ENCODE measurements at places on chromosomes 2 and 18.

- peak; percentile 62 for DNase-seq
Measured at GRCh38 chr2:110804915-110805314, 72.5 kb downstream of the ACOXL start.

DNA sequence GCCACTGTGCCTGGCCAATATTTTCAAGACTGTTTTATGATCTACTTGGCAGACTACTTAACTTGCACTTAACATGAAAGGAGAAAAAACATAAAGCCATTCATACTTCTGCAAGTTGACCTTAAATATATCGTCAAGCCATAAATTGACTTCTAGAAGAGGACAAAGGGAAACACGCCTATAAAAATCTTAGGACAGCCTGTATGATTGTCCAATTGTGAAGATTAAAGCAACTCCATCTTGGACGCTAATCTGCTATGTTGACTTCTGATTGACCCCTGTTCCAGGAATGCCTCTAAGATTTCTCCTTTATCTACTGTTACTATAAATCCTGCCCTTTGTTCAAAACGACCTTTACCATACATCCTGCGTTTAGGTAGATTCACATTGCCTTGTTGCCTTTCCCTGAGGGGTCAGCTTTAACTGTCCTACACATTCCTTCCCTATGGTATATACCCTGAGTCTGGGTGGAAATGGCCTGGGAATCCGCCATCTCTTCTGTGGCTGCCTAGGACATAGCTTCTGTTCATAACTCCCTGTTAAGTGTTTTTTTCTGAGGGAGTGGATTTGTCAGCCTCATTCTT lies 40.2 kb upstream of the SLC35F5 start:
- DNase-seq, result no peak

- no peak for DNase-seq
Measured at GRCh38 chr2:220315098-220315823, 687.8 kb downstream of the SLC4A3 start.

- DNase-seq, result no peak
Measured at GRCh38 chr2:119175517-119175916, 17.0 kb upstream of the C1QL2 start.

DNA sequence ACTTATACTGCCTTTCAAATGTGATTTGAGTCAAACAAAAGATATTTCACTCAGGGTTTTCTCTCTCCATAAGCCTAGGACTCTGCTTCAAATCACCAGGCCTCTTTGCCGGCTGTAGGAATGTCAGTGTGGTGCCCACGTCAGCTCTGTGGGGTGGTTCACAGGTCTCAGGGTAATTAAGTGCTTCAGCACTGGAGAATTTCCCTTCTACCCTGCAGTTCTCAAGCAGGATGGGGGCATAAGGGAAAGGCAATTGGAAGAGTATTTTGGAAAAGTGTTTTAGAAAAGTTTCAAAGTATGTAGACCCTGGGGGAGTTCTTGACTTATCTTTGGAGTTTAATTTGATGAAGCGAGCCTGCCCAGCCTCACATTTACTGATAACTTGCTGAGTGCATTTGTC lies 9.6 kb downstream of the CNGA3 start:
- no peak for DNase-seq

DNA sequence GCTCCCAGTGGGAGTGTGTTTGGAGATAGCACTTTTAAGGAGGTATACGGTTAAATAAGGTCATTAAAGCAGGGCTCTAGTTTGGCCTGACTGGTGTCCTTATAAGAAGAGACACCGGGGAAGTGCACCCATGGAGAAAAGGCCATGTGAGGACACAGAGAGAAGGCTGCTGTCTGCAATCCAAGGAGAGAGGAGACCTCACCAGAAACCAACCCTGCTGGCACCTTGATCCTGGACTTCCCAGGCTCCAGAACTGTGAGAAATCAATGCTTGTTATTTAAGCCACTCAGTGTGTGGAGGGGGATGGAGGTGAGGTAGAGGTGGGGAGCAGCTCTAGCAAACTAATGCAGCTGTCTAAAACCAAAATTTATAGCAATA lies 62.0 kb downstream of the RPL31 start:
- DNase-seq, result no peak

- no peak for DNase-seq
Measured at GRCh38 chr2:88329815-88330603, 122.5 kb downstream of the FOXI3 start.

DNA sequence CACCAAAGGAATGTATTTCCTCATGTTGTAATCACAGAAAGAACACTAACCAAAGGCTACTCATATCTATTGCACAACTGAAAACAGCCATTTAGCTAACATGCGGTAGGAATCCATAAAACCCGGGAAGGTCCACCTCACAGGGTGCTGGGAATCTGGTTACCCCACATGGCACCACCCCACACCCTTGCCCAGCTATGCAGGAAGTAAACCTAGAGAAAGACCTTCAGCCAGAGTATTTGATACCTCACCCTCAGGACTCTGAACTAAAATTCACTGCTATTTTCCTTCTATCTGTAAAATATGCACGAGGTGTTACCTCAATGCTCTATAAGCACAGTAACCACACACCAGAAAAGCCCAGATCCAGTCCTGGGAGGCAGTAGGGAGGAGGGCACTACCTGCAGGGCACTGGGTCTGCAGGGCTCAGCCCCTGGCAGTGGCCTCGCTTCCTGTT lies 45.8 kb downstream of the PTPN2 start:
- no peak for DNase-seq

- no peak for DNase-seq
Measured at GRCh38 chr2:4098137-4098536, 394.8 kb downstream of the DCDC2C start.
